ENCODE measurements at places on chromosomes 6 and 20.

DNA sequence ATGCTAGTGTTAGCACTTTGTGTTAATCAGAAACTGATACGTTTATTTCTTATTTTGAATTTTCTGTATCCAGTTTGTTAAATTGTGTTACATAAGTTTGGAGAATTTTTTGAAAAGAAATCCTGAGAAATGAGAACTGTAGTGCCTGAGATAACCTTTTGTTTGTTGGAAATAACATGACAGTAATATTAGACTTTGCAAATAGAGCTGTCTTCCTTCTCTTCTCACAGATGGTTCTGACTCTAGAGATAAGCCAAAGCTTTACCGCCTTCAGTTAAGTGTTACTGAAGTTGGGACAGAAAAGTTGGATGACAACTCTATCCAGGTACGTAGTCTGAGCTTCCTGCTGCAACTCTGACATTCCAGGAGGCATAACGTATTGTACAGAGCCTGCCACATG, 69.9 kb downstream of the AFDN start:
- no peaks in the 10 kb centered on the region for H3K36me3 ChIP-seq
- no peak overlapping the region for H3K27ac ChIP-seq
- DNase-seq = no peak

- no peaks in the 10 kb centered on the region for H3K36me3 ChIP-seq
- peak; percentile 79 for DNase-seq
- no peaks in the 10 kb centered on the region for H3K27me3 ChIP-seq
- peak within 1 kb of the TSS; percentile 80 for H3K4me3 ChIP-seq
- peak within 1 kb of the TSS; percentile 90 for H3K27ac ChIP-seq
- H3K4me1 ChIP-seq = peaks cover 7% of the 10 kb centered on the region
These were observed at the start of gene CCN2 for GRCh38 chr6:131950767-131951575. Gene CCN2 (minus strand): TSS chr6:131951372. CDS start chr6:131951172, 200 bp downstream.

GRCh38 chr20:20719411-20719810, 7.0 kb upstream of the RALGAPA2 start:
- no peaks in the 10 kb centered on the region for H3K36me3 ChIP-seq
- DNase-seq = no peak
- no peaks in the 10 kb centered on the region for H3K4me1 ChIP-seq
- H3K27me3 ChIP-seq = no peaks in the 10 kb centered on the region

DNA sequence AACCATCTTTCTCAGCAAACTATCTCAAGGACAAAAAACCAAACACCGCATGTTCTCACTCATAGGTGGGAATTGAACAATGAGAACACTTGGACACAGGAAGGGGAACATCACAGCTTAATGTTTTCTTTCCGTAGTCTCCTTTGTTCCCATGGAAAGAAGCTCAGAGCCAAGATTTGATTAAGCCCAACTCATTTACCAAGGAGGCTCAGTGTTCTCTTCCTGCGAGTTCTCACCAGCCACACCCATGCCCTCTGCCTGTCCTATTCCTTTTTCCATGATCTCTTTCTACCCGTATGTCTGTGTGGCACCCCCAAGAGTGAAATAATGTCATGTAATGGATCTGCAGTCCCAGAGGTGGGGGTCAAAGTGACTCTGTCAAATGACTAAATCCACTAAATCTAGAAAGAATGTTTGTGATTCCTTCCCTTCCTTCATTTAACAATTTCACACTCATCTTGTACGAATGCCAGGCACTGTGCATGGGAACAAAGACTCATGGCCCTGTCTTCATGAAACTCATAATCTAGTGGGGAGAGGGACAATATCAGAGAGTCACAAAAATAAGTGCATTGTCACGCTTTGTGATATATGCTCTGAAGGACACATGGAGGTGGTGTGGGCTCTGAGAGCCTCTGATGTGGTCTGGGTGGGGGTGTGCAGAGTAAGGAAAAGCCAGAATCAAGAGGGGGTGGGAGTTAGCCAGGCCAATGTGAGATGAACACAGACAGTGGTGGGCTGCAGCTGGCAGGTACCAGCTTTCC, 292.1 kb downstream of the CDC5L start:
- no peaks in the 10 kb centered on the region for H3K4me1 ChIP-seq
- no peak for DNase-seq
- no peak overlapping the region for H3K4me3 ChIP-seq
- no peaks in the 10 kb centered on the region for H3K27me3 ChIP-seq
- no peaks in the 10 kb centered on the region for H3K36me3 ChIP-seq
- H3K27ac ChIP-seq = no peak overlapping the region

- H3K36me3 ChIP-seq = no peaks in the 10 kb centered on the region
- no peaks in the 10 kb centered on the region for H3K27me3 ChIP-seq
- DNase-seq = no peak
- H3K27ac ChIP-seq = no peak overlapping the region
These were observed 40.3 kb downstream of the MDFI start for GRCh38 chr6:41678511-41679084.

- DNase-seq = no peak
- no peaks in the 10 kb centered on the region for H3K36me3 ChIP-seq
- no peaks in the 10 kb centered on the region for H3K27me3 ChIP-seq
- H3K4me1 ChIP-seq = peaks cover 1% of the 10 kb centered on the region
- no peak overlapping the region for H3K4me3 ChIP-seq
These were observed 37.0 kb upstream of the MCUR1 start for GRCh38 chr6:13851330-13851729.

DNA sequence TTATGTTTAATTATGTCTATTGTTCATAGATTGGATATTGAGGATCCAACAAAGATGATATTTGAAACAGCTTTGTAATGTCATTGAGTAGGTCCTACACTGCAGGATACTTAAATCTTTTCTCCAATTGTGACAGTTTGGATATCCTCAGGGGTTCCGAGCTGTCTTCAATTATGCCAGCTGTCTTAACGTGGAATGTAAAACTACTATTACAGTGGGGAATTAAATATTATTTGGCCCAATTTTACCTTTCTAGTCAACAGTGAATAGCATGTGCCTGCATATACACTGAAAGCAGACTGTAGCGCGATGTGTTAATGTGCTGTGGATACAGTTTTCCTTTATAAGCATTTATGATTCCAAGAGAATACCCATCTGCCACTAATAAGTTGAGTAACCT, 156.9 kb downstream of the GRIK2 start:
- no peak overlapping the region for H3K4me3 ChIP-seq
- H3K27ac ChIP-seq = no peak overlapping the region
- H3K27me3 ChIP-seq = no peaks in the 10 kb centered on the region
- no peak for DNase-seq

- no peak overlapping the region for H3K27ac ChIP-seq
- no peaks in the 10 kb centered on the region for H3K27me3 ChIP-seq
- DNase-seq = no peak
- no peak overlapping the region for H3K4me3 ChIP-seq
- H3K36me3 ChIP-seq = no peaks in the 10 kb centered on the region
- H3K4me1 ChIP-seq = no peaks in the 10 kb centered on the region
These were observed 229.3 kb downstream of the FARS2 start for GRCh38 chr6:5490501-5491069.

DNA sequence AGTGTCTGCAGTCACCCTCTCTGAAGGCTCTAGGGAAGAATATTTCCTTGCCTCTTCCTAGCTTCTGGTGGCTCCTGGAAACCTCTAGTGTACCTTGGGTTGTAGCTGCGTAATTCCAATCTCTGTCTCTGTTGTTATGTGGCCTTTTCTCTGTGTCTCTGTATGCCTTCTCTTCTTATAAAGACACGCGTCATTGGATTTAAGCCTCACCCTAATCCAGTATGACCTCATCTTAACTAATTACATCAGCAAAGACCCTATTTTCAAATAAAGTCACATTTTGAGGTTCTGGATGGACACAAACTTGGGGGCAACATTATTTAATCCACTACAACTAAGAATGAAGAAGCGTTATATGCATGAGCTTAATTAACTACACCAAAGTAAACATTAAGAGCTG, 111.4 kb upstream of the ZNF184 start:
- no peak for DNase-seq
- H3K36me3 ChIP-seq = no peaks in the 10 kb centered on the region
- no peak overlapping the region for H3K27ac ChIP-seq
- H3K4me3 ChIP-seq = no peak overlapping the region
- H3K27me3 ChIP-seq = no peaks in the 10 kb centered on the region
- no peaks in the 10 kb centered on the region for H3K4me1 ChIP-seq

- no peak overlapping the region for H3K4me3 ChIP-seq
- H3K27ac ChIP-seq = no peak overlapping the region
- no peaks in the 10 kb centered on the region for H3K27me3 ChIP-seq
- H3K4me1 ChIP-seq = peaks cover 5% of the 10 kb centered on the region
- H3K36me3 ChIP-seq = no peaks in the 10 kb centered on the region
These were observed 22.2 kb upstream of the PNPLA1 start for GRCh38 chr6:36247693-36248092.

DNA sequence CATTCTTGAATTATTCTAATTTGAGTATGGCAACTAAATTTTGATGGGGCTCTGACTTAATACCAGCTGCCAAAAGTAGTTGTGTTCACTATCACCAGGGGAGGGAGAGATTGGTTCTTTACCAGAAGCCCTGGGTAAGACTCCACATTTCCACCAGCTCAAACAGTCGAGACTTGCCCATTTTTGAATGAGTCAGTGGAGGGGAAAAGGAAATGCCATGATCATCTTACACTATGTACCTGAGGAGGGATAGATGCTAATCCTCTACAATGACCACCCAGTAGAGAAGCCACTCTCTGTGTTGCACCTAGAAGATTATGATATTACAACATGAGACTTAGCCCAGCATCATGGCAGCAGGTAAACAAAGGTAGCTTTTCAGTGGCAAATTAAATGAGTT, 77.0 kb upstream of the SGK1 start:
- H3K4me1 ChIP-seq = no peaks in the 10 kb centered on the region
- no peak for DNase-seq
- no peak overlapping the region for H3K27ac ChIP-seq
- no peaks in the 10 kb centered on the region for H3K36me3 ChIP-seq
- no peak overlapping the region for H3K4me3 ChIP-seq
- H3K27me3 ChIP-seq = no peaks in the 10 kb centered on the region

DNA sequence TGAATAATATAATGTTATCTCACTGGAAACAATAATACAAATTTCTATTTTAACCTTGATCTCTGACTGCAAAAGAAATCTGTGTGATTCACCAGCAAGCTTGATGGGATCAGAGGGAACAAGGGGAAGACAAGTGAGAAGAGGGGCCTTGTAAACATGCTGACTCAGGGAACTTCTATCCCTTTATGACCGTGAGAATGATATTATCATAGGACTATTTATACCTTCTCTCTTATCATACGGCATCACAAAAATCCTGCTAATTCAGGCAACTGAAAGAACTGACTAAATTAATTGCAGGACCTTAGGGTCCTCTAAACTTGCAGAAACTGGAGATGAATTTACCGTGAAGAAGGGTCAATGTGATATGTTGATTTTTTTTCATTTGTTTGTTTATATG, 173.3 kb downstream of the PTPRK start:
- DNase-seq = no peak
- no peak overlapping the region for H3K27ac ChIP-seq
- H3K27me3 ChIP-seq = no peaks in the 10 kb centered on the region

- no peak overlapping the region for H3K27ac ChIP-seq
- DNase-seq = no peak
- H3K4me3 ChIP-seq = no peak overlapping the region
- no peaks in the 10 kb centered on the region for H3K27me3 ChIP-seq
These were observed 55.3 kb upstream of the SOX4 start for GRCh38 chr6:21538186-21538798.

DNA sequence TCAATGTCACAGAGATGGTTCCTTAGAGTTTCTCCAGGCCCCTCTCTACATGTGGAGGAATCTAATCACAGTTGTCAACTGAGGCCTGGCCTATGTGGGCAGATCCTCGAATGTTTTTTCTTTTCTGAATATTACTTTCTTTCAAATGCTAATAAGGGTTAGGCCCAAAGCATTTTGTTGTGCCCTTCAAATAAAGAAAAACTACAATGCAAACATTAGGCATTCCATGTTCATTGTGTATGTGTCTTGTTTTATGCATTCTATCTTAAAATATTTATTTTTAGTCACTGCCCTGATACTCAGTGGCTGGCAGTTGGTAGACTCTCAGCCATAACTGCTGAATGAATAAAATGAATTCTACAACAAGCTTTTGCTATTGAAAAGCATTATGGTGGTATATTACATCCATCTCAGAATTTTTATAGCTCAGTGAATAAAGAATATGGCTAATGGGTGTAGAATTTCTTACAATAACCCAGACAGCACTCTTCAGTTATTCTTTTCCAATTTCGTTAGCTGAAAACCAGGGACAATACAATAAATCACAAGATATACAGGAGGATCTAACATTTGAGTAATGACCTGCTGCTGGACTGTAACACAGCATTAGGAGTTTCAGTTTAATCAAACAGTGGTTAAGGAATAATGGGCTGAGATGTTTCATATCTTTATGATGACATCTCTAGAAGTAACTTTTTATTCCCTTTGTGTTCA, 28.3 kb downstream of the RGS17 start:
- no peaks in the 10 kb centered on the region for H3K4me1 ChIP-seq
- H3K27ac ChIP-seq = no peak overlapping the region
- DNase-seq = no peak
- no peaks in the 10 kb centered on the region for H3K27me3 ChIP-seq
- no peaks in the 10 kb centered on the region for H3K36me3 ChIP-seq

- H3K4me1 ChIP-seq = no peaks in the 10 kb centered on the region
- H3K27me3 ChIP-seq = no peaks in the 10 kb centered on the region
- H3K4me3 ChIP-seq = no peak overlapping the region
These were observed 233.6 kb upstream of the MAP3K7 start for GRCh38 chr6:90820436-90820835.

DNA sequence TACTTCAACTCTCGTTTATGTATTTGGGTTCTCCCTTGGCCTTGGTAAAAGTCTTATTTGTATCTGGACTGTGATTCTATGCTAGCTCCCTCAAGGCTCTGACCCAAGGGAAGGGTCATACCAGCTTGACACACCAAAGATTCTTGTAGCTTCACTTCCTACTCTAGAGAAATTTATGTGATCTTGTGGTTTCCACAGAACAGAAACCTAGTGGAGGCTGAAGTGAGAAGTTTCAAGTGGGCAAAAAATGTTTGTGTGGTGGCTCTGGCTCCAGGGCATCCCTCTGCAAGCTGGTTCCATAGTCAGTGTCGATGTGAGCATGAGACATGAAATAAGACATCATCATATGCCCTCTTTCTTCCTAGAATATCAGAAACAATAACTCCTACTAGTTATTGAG, 48.1 kb upstream of the TNFRSF21 start:
- H3K36me3 ChIP-seq = no peaks in the 10 kb centered on the region
- no peak overlapping the region for H3K4me3 ChIP-seq
- DNase-seq = no peak
- no peaks in the 10 kb centered on the region for H3K27me3 ChIP-seq

DNA sequence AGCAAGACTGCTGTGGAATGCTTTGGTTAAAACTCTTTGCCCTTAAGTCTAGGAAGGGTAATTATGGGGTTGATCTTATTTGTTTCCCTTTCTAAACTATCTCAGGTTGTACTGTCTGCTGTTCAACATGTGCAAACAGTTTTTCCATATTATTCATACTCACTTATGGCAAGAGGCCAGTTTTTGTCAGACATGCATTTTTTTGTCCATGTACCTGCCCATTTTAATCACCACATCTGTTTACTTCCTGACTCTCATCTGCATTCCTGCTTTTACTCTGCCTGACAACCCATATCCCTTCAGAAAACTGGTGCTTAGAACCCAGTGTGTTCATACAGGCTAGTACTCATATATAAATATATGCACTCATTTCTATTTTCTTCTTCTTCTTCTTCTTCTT, 80.3 kb downstream of the LPA start:
- no peak overlapping the region for H3K4me3 ChIP-seq
- H3K4me1 ChIP-seq = no peaks in the 10 kb centered on the region
- no peaks in the 10 kb centered on the region for H3K27me3 ChIP-seq

GRCh38 chr20:2815242-2815900, 584 bp downstream of the C20orf141 start:
- H3K4me3 ChIP-seq = no peak overlapping the region
- no peaks in the 10 kb centered on the region for H3K27me3 ChIP-seq
- no peaks in the 10 kb centered on the region for H3K36me3 ChIP-seq
- DNase-seq = no peak

All from ovary (tissue), 10 donors.